NCI-H1694 (cell line): ENCODE measurements at places on chromosomes 2 and 18.

DNA sequence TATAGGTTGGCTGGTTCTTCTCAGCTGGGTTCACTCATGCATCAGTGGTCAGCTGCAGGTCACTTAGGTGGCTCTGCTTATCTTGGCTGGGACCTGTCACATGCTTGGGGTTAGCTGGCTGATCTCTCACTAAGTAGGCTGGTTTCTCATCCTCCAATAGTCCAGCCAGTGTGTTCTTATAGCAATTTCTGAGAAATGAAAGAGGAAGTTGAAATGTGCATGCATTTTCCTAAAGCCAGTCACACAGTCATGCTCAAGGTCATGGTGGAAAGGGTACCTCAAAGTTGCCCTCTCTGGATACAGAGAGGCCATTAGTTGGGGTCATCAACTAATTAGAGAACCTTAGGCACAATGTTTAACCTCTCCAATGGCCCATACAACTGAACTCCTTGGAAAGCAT lies 64.4 kb downstream of the KLHL29 start:
- no peak for DNase-seq

- no peak for DNase-seq
These were observed 61.4 kb downstream of the LRATD1 start for GRCh38 chr2:14693874-14694273.

DNA sequence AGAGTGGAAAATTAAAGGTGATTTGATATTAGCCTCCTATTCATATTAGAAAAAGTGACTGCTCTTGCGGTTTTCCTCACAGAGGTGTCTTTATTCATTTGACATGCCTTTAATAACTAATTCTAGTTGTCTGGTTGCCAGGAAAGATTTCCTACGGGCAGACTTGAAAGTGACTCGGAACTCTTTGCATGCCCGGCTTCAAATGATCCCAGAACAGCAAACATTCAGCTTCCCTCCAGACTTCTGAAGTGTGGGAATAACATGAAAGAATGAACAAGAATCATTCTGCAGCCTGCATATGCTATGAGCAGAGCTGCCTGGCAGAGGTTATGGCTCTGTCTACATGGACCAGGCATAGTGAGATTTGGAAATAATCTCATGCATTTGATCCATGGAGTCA lies 89.6 kb upstream of the PKDCC start:
- no peak for DNase-seq

GRCh38 chr2:69972822-69973221 lies 11.4 kb upstream of the ASPRV1 start:
- no peak for DNase-seq

GRCh38 chr2:120921457-120921856 lies 185.8 kb downstream of the GLI2 start:
- DNase-seq = no peak

- DNase-seq = no peak
These were observed 11.8 kb upstream of the SULT1C3 start for GRCh38 chr2:108228006-108228405.

- no peak for DNase-seq
These were observed 457.9 kb downstream of the TSN start for GRCh38 chr2:122213312-122213711.

GRCh38 chr2:27754831-27755230 lies 16.7 kb upstream of the MRPL33 start:
- no peak for DNase-seq

- no peak for DNase-seq
These were observed 60.0 kb downstream of the MBP start for GRCh38 chr18:77072566-77072965.

GRCh38 chr2:140662504-140662903 lies 1468.3 kb downstream of the LRP1B start:
- no peak for DNase-seq

GRCh38 chr18:13217466-13217961 lies 1.0 kb upstream of the LDLRAD4 start:
- DNase-seq = no peak

GRCh38 chr2:152307863-152308262 lies 27.1 kb upstream of the FMNL2 start:
- no peak for DNase-seq

DNA sequence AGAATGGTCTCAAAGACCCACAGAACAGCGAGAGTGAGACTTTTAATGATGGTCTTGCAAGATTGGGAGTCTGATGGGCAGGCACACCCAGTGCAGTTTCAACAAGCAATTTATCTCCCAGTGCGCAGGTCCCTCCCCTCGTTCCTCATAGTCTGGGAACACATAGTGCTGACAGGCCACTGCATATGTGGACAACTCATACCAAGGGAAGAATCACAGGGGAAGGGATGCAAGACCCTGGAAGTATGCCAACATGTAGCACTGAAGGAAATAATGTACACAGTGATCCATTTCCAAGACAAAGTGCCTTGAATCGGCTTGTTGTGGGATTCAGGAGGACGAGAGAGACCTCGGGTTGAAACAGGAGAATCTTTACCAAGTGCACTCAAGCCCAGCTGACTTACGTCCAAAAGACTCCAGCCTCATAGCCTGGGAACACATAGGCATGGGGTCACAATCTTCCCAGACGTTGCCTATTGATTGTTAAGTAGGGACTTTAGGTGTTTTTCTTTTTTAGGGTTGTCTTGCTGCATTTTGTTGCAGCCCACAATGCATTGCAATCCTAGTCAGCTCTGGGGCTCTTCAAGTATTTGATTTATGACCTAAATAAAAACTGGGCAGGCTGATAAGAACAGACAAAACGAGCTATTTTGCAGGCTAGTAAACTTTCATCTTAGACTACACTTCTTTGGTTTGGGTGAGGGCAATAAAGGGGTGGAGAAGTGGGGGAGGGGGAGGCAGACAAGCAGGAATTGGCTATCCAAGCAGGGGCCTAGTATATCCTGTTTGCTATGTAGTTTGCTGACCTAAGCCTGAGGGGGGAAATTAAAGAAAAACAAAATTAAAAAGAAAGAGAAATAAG lies 24.7 kb upstream of the SERPINB5 start:
- no peak for DNase-seq

- DNase-seq = no peak
These were observed 36.5 kb downstream of the LPIN2 start for GRCh38 chr18:2976218-2977132.

GRCh38 chr18:63161761-63162195 lies 157.8 kb downstream of the BCL2 start:
- DNase-seq = no peak

- no peak for DNase-seq
These were observed 66.6 kb downstream of the PPP4R1 start for GRCh38 chr18:9547782-9548181.

DNA sequence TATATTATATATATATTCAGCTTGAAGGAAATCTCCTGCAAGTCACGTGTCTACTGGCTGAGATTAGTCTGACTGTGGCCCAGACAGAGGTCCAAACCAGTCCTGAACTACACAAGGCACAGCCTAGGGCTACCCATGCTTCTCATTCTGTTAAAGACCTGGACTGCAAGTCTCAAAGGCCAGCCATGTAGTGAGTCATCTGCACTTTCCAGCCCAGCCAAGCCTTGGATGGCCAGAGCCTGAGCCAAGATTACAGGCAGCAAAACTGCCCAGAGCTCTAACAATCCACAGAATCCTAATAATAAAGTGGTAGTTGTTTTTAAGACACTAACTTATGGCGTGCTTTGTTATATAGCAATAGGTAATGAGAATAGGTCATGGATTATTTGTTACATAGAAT lies 259.6 kb downstream of the SS18 start:
- DNase-seq = no peak

DNA sequence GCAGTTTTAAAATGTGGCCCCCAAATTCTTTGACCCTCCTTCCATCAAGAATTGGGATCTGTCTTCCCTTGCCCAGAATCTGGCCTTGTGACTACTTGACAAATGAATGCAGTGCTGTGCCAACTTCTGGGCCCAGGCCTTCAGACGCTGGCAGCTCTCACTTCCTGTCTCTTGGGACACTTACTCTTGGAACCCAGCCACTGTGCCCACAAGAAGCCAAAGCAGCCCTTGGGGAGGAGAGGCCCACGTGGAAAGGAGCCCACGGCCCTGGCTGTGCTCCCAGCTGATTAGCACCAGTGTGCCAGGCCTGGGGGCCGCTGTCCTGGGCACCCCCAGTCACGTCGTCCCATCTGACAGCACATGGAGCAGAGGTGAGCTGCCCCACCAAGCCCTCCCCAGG lies 56.6 kb downstream of the RPL37A start:
- peak; percentile 54 for DNase-seq

- no peak for DNase-seq
These were observed 209.7 kb upstream of the COPS8 start for GRCh38 chr2:236875906-236876505.

- DNase-seq = no peak
These were observed 28.3 kb upstream of the UBE2E3 start for GRCh38 chr2:180952082-180952481.

GRCh38 chr2:150296770-150297546 lies 190.5 kb downstream of the RND3 start:
- no peak for DNase-seq

GRCh38 chr2:68282811-68283418 lies 30.6 kb upstream of the PPP3R1 start:
- DNase-seq = peak; percentile 14

GRCh38 chr2:100067784-100068183 lies 74.6 kb downstream of the AFF3 start:
- DNase-seq = no peak

GRCh38 chr18:64037812-64038414 lies 68.0 kb downstream of the SERPINB8 start:
- peak; percentile 6 for DNase-seq

- no peak for DNase-seq
These were observed 156.5 kb downstream of the MYO5B start for GRCh38 chr18:50038448-50038847.

DNA sequence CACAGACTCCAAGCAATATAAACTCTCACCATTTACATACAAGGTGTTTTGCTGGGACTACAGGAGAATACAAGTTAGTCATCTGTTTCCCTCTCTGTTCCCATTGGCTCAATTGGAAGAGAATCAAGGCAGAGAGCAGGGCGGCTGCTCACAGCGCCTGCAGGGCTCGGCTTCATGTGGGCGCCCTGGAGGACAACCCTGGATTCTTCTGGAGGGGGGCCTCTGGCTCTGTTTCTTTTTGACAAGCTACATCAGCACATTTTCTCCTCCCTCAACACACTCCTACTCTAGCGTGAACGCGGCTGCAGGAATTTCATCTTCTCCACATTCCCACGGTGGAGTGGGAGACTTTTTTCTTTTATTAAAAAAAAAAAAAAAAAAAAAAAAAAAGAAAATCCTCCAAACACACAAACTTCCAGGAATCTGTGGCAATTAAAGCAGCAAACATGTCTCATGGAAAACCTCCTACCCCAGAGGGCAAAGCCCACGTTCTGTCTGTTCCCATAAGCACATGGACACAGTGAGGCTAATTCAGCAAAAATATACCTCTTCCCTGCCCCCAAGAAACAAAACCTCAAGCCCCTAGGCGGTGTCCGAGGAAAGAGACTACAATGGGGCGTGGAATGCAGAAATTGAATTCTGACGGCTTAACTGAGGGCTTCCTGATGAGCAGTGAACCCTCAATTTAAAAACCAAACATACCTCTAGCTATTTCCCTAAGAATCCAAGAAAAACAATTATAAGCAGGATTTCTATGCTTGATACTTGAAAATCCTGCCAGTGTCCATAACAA lies 50.6 kb downstream of the PARD6G start:
- no peak for DNase-seq

DNA sequence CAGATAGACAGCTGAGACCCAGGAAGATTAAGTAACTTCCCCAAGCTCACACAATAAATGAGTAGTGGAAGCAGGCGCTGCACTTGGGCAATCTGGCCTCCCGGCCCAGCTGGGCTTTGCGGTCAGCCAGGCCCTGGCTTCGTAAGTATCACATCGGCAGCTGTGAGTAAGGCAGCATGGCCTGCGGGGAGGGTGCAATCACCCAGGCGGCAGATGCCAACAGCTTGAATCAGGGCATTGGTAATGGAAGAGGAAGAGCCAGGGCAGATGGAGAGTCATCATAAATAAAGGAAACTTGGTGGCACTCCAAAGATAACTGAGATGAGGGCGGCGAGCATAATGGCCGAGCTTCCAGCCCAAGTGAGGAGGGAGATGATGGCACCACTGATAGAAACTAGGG lies 217.9 kb upstream of the PID1 start:
- DNase-seq = no peak

GRCh38 chr2:168775837-168776236 lies 26.6 kb upstream of the NOSTRIN start:
- no peak for DNase-seq

- peak; percentile 51 for DNase-seq
These were observed 97.9 kb upstream of the NOL4 start for GRCh38 chr18:34322365-34323289.

GRCh38 chr18:49494660-49495059 lies 7.6 kb upstream of the C18orf32 start:
- DNase-seq = no peak

DNA sequence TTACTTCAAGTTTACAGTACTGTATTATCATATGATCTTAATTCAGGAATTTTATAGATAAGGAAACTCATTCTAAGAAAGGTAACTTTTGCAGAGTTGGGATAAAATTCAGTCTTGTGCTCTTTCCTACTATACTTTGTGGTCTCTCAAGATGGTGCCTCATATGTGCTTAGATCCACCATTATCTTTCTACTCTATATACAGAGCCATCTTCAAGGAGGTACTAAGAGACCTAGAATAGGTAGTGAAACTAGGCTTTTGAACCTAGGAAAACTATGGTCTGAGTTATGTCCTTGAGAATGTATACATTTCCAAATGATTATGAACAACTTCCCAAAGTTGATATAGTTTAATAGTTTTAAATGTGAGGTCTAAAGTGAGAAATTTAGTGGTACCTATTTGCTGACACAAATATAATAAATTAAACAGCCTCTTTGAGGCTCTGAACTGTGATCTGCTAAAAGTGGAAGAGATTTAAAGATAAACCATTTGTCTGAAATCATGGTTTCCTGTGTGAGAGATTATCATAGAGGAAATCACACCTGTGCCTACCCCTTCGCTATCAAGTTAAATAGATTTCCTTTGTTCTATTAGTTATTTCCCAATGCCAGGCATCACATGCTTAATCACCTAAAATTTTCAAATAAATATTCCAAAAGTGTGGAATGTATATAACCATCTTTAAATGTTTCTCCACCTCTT lies 27.2 kb downstream of the ACAA2 start:
- no peak for DNase-seq

DNA sequence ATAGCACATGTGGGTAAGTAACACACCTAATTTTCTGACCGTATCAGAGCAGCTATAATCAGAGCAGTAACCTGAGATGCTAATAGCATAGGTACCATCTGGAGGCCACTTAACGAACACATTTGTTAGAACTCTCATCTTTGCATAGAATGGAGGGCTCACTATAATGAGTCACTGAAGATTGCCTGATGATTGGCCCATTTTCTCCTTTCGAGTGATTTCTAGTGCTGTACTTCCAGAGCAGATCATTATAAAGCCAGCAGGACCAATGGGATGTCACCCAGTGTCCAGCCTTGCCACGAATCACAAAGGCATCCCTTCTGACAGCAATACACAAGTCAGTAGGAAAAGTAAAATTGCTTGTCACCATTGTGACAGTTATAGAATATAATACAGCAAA lies 81.7 kb upstream of the REV1 start:
- peak; percentile 61 for DNase-seq

- no peak for DNase-seq
These were observed 1.9 kb upstream of the NABP1 start for GRCh38 chr2:191675807-191676721.

GRCh38 chr2:229342376-229342775 lies 71.3 kb upstream of the PID1 start:
- DNase-seq = no peak

- DNase-seq = no peak
These were observed 3.5 kb upstream of the CYS1 start for GRCh38 chr2:10083692-10084211.
